Stimulated activated CD8-positive, alpha-beta memory T cell treated with anti-CD3 and anti-CD28 coated beads, Interleukin-15, amount 100 ng/mL, for 4 hours (primary cell): ENCODE measurements at places on chromosomes 5 and 9.

GRCh38 chr5:132479111-132479951 lies 11.2 kb downstream of the IRF1 start:
- no peak for DNase-seq

DNA sequence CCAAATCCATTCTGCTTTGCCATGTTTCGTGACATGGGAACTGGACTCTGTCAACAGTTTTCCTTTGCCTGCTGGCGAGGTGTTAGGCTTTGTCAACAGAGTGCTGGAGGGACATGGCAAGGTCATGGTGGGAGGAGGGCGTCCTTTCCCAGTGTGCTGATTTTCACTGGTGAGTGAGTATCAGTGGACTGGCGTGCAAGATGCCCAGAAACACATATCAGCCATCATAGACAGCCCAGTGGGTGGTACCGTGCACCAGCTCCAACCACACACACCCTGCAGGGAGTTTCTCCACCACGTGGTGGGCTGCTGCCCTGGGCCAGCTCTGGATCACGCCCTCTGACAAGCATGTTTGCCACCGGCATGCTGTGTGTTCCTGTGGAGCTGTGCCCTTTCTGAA lies 50.0 kb upstream of the ABL1 start:
- DNase-seq, result no peak

DNA sequence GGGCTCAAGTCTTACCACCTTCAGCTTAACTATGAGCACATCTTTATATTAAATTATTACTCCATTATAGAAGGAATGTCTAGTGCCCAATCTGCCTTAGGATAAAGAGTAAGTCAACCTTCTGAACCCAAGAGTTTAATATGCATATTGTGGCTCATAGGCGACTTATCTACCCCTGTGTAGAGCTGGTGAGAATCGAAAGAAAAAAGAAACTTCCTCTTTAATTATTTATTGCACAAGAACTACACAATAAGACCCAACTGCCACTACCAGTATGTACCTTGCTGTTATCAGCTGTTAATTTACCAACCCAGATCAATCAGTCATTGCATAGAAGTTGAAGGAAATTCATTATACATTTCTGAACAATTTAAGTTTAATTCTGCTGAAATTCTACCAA lies 329.1 kb upstream of the SLC24A2 start:
- no peak for DNase-seq

DNA sequence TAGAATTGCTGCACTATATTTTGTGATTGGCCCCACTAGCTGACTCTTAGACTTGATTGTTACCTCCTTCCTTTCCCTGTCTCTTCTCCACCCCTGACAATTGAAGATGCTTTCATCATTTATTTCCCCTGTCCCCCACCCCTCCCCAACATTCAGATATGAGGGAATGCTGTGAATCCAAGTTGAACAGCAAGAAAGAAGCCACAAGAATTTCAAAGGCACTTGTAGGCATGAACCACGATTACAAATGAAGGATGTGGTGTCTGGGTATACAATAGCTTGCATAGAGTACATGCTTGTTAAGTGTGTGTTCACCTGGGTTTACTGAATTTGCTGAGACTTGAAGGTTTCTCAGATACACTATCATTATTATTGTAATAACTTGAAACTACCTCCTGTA lies 78.3 kb upstream of the TRIO start:
- no peak for DNase-seq

- DNase-seq, result no peak
Observed at GRCh38 chr5:137845472-137845871, 22.2 kb upstream of the MYOT start.

- no peak for DNase-seq
Observed at GRCh38 chr5:158378931-158379330, 520.0 kb upstream of the CLINT1 start.

- DNase-seq, result no peak
Observed at GRCh38 chr5:158451993-158452672, 593.2 kb upstream of the CLINT1 start.

DNA sequence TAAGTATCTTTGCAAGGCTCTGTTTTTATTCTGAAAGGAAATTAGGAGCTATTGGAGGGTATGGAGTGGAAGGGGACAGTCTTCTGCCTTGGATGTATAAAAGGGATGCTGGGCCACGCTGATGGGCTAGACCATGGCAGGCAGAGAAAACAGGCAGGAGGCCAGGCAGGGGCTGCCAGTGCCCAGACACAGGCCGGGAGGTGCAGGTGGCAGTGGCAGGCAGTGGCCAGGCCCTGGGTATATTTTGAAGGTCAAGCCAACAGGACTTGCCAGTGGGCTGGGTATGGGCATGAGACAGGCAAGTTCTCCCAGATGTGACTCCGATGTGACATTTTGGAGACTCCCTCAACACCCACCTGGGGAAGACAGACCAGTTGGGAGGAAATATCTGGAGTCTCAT lies 131.9 kb downstream of the KCNIP1 start:
- no peak for DNase-seq

DNA sequence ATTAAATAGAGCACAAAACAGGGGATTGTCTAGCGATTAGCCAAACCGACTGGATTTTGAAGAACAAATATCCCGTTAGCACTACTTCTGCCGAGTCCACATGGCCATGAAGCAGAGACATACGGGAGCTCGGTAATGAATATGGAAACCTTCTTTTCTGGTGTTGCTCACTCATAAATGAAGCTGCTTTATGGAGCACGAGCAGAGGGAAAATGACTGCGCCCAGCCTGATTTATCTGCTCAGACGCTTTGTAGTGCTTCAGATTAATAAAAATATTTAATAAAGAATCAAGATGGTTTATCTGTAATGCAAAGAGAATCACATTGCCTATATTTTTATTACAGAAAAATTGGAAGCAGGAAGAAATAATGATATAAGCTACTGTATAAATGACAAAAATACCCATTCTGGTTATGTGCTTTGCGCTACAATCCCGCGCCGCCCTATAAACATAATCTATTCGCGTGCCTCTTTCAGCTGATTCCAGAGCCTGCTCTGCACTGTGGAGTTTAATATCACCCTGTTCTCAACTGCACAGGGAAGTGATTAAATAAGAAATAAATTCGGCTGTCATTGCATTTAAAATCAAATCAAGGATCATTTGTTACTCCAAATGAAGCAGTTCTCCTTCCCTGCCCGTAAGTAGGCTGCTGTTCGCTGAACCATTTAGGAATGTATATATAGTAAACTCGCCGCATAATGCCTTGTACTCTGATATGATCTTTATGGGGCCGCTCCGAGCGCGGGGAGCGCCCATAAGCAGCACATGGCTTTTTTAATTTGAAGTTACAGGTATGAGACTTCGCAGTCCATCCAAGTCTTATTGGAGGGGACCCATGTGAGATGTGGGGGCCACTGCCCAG lies 22.3 kb upstream of the UBAC1 start:
- DNase-seq, result no peak

DNA sequence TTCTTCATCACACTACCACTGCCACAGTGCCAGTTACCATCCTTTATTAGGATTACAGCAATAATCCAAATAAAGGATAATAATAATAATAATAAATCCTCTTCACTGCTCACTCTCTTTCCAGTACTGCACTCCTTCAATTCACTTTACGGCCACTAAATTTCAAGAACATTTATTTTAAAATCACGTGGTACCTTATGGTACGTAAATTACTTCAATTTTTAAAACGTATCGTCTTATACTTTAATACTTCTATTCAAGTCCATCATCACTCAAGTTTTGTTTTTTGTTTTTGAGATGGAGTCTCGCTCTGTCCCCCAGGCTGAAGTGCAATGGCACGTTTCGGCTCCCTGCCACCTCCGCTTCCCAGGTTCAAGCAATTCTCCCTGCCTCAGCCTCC lies 36.5 kb downstream of the PTBP3 start:
- no peak for DNase-seq

DNA sequence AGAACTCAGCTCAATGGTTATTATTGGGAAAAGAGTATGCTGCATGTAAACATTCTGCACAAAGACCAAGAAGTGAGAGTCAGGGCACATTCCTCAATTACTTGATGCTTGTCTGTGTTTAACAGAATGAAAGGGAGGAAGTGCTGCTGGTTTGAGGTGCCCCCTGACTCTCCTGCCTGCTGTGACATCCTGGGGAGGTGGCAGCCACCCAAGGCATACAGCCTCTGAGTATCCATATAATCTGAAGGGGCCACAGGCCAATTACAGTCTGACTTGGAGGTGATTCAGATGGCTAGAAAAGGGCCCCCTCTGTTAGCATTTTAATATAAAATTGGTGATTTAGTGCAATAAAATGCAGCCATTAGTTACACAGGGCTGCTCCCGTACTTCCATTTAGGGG lies 313.8 kb downstream of the ASTN2 start:
- DNase-seq, result no peak

- DNase-seq, result no peak
Observed at GRCh38 chr5:79229357-79230174, 6.4 kb upstream of the JMY start.

- no peak for DNase-seq
Observed at GRCh38 chr9:27468462-27469110, 55.5 kb upstream of the IFNK start.

DNA sequence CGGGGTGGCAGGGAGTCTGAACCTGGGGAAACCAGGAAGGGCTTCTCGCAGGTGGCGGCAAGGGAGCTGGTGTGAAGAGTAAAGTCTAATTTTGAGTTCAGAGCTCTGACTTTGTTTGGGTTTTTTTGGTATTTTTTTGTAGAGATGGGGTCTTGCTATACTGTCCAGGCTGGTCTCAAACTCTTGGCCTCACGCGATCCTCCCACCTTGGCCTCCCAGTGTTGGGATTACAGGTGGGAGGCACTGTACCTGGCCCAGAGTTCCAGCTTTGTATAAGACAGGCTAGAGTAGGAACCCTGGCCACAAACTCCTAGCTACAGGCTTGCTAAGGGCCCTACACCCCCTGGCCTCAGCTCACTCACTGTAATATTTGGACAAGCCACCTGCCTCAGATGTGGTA lies 105.1 kb upstream of the SARDH start:
- no peak for DNase-seq

- DNase-seq, result no peak
Observed at GRCh38 chr5:113680534-113680933, 167.0 kb downstream of the YTHDC2 start.

- DNase-seq, result no peak
Observed at GRCh38 chr5:69038539-69038938, 55.3 kb upstream of the SLC30A5 start.

- DNase-seq, result no peak
Observed at GRCh38 chr5:150670948-150671310, 9.9 kb downstream of the MYOZ3 start.

DNA sequence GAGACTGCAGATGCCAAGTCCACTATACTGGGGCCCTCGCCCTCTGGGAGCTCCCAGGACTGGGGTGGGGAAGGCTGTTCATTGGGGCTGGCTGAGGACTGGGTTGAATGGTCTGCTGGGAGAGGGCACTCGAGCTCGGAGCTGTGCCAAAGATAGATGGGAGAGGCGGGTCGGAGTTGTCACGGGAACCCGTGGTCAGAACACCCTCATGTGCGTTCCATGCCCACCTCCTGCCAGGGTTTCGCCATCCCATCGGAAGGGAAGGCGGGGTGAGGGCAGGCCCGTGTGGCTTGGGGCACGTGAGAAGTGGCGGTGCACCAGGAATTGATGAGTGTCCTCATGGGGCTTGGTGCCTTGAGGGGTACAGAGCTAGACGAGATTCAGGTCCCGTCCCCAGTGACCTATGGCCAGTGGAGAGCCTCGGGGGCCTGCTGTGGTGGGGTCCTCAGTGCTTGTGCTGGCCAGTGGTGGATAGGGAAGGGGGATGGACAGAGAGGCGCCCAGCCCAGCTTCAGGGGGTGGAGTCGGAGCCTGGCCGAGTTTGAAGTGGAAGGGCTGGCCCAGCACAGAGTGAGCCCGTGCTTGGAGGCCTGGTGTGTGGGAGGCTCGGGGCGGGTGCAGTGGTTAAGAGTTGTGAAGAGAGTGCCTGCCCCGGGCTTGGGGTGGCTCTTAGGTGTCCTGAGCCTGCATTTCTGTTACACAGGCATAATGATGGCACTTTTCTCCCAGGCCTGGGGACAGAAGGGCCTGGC lies 4.3 kb downstream of the CACFD1 start:
- DNase-seq, result no peak

DNA sequence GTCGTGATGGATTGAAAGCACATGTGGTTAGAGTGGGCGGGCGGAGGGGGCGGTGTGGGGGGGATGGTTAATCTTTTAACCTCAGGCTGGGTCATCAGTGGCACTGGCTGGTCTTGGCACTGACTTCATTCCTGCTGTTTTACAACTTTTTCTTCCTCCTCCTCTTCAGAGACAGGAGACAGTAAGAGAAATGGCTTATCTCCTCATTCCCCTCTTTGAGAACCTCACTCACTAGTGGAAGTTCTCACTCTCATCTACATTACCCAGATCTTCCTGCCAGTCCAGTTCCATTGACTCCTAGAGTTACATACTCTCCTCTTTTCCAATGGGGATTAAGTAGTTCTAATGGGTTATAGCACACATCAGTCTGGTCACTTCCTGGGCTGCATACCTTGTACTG lies 42.3 kb upstream of the PPP1R26 start:
- DNase-seq, result no peak
